ENCODE measurements at places on chromosomes 2 and 18.

GRCh38 chr18:22935431-22935830 is 2.3 kb downstream of the RBBP8 start:
- DNase-seq, result no peak

GRCh38 chr2:25341011-25341727 is 556 bp downstream of the DNMT3A start:
- DNase-seq, result peak; percentile 65

DNA sequence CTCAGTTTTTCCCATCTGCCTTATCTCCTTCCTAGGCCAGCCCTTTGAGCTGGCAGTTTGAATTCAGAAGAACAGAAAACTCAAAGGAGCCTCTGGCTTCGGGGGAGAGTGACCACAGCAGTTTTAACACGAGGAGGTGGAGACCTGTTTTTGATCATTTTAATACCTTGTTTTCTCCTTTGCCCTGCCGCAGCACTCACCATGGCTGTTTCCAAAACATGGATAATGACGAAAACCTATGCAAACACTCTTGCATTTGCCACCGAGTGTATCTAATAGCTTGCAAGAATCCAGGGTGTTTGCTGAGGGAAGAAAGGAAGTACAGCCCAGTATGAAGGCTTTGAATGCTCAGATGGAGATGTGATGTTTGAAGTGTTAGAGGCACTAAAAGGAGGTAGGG is 167.1 kb downstream of the PRKCE start:
- no peak for DNase-seq

DNA sequence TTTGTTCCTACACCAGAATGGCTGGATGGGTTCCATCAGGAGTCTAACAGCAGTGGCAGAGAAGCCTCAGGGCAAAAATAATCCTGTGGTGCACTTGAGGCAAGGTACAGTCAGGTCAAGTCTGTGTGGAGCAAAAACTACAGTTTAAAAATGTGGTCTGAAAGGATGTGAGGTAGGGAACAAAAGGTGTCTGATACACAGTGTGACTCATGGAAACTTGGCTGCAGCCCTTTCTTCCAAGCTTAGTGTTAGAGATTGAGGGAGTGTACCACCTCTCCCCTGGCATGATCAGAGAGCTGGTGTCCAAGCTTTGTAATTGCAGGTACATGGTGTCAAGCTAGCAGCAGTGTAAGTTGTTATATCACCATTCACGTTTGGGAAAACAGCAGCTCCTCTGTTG is 8.9 kb downstream of the ANKAR start:
- no peak for DNase-seq

- no peak for DNase-seq
These were observed 76.0 kb downstream of the RNF144A start for GRCh38 chr2:6993229-6993640.

DNA sequence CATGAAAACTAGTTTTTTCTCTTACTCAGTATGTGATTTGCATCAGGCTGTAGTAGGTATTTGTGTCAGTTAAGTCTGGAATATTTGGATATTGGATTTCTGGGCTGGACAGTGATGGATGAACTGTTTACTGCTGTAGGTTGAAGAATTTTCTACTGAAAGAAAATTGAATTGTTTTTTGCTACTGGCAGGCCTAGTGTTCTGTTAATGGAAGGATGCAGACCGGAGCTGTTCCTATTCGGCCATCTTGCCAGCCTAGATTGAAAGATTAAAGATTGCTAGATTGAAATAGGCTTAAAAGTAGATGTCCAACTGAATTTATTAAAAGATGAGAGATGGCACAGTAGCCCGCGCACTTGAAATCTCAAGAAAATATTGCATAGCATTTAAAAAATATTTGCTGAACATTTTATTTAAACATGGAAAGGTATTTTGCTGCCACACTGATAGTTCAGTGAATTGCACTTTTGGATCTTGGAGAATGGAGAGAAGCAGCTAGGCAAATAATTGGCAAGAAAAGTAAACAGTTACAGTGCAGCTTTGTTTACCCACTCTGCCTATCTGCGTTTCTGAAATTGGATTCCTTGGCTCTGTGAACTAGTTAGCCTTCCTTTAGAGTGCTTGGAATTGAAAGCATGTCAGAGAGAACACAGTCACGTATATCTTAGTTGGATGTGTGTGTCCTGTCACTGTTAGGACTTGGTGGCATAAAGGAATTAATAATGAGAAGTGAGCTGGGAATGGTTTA is 54.1 kb downstream of the EPB41L5 start:
- DNase-seq, result no peak

- no peak for DNase-seq
These were observed 206.2 kb upstream of the COPS8 start for GRCh38 chr2:236879416-236879963.

DNA sequence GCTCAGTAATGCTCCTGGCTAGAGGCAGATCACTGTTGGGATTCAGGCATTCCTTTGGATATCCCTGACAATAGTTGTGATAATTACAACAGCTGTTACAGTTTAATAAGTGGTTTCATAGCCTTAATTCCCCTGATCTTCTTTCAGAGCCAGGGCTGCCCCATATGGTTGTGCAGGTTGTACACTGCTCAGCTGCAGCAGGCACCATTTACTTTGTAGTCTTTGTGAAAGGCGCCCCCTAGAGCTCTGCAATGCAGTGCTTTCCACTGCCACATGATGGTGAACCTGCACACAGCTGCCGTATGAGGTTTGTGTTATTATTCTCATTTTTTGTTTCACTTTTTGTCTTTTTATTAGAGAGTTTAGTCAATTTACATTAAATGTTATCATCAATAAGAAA is 239.1 kb downstream of the KCNS3 start:
- peak; percentile 50 for DNase-seq

GRCh38 chr18:49854681-49855080 is 41.3 kb upstream of the ACAA2 start:
- no peak for DNase-seq

GRCh38 chr18:45562567-45563479 is 52.5 kb upstream of the SLC14A2 start:
- DNase-seq, result no peak

- DNase-seq, result peak; percentile 43
These were observed 480.9 kb downstream of the TSN start for GRCh38 chr2:122236152-122236874.

DNA sequence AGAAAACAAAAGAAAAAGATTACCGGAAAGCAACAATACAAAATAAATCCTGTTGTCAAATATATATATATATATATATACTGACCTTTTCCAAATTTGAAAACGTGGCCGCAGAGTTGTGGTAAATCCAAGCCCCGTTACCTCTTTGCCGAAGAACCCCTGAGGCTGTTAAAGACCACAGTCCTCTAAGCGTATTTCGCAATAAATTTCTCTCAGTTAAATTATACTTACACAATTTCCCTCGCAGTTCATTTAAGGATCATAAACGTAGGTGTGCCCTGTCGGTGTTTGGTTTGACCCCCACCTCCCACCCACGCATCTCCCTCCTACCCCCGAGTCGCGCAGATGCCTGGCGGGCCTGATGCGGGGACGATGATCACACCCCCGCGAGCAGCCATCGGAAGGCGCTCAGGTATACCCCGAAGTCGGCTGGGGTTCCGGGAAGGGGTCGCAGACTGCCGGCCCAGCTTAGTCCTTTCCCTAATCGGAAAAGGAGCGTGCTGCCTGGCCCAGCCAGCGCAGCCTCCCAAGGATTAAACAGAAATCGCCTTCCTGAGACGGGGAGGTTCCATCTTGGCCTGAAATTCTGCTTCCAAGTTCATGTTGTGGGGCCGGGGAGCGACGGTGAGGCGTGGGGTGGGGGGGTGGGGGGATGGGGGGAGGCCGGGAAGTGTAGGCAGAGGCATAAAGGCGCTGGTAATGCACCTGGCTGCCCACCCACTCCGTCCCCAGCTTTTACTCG is 2.9 kb upstream of the MEIS1 start:
- no peak for DNase-seq

GRCh38 chr2:80459028-80459427 is 154.5 kb upstream of the LRRTM1 start:
- no peak for DNase-seq

DNA sequence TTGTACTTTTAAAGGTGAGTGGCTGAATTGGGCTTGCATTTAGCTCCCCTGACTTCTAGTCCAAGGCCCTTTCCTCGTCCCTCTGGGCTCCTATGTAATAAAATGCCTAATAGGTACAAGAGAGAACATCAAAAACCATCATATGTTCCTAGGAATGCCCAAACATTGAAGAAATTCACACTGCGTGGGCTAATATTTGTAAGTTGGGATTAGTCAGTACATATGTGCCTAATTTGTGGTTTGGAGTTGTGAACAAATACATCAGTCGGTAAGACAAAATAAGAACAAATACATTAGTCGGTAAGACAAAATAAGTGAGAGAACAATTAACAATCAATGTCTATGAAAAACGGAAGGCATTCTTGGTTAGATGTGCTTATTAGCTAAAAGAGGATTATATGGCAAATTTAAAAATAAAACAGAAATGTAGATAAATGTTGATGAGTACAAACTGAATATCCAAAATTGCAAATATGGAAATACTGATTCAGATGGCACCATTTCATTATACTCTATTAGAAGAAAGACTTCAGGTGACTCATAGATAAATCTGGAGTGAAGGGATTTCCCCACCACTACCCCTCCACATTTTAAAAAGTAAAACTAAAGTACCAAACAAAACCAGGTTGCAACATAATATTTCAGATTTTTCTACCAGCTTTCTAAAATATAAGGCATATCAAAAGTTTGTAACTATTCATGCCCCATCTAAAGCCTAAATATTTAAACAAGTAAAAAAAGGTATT is 325.4 kb downstream of the ZEB2 start:
- no peak for DNase-seq

- DNase-seq, result peak; percentile 36
These were observed 1.4 kb upstream of the PLCL1 start for GRCh38 chr2:197803033-197803444.

GRCh38 chr2:128308889-128309279 is 9.8 kb downstream of the HS6ST1 start:
- DNase-seq, result no peak

GRCh38 chr18:62847081-62847480 is 131.7 kb downstream of the PHLPP1 start:
- DNase-seq, result peak; percentile 28

- DNase-seq, result no peak
These were observed 79.4 kb downstream of the DNMT3A start for GRCh38 chr2:25262288-25262687.

- DNase-seq, result peak; percentile 93
These were observed 1.6 kb downstream of the ST8SIA3 start for GRCh38 chr18:57353940-57354461.

DNA sequence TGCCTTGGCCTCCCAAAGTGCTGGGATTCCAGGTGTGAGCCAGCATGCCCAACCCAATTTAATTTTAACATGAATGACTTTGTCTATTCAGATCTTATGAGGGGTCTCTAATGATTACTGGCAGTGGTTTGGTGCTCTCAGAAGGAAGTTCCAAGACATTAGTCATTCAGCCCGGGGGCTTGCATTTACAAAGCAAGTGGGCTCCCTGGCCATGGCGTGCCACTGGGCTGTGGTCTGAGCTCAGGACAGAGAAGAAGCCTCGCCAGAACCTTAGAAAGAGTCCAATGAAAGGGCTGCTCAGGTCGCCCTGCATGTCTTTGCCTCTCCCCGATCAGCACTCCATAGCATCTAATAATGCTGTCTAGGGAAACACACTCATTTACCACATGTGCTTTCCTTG is 182.6 kb upstream of the CHAC2 start:
- DNase-seq, result no peak

- no peak for DNase-seq
These were observed 154.1 kb downstream of the GALNT14 start for GRCh38 chr2:30984148-30984547.

DNA sequence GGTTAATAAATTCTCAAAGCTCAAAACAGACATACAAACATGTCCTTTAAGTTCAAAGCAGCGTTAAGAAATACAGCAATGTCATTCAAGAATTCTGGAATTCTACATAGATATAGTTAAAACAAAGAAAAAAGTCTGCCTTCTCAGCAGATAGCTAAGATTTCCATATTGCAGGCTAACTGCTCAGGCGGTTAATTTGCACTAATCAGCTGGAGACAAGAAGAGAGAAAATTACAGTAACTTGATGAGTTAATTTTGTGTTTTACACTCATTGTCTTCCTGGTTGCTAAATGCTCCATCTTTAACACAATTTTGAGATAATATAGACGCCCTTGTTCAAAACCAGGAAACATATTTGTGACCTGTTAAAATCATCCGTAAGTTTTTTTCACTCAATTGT is 1012.0 kb downstream of the LRP1B start:
- DNase-seq, result no peak

DNA sequence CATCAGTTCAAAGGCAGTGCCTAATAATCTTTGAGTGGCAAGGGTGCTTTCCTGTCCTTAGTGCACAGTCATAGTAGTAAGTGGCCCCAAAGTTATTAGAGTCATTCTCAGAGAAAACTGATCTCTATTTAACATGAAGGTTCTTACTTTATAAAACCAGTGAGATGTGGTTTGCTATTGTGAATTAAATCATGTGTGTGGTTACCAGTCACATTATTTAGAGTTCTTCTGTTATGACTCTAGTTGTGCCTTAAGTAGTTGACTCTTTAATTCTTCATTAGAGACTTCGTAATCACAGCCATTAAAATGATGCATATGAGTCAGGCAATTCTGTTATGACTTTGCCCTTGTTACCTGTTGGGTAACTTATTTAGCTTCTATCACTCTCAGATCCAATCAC is 1392.9 kb upstream of the ACVR2A start:
- DNase-seq, result no peak
